ENCODE measurements at places on chromosomes 7 and 10. TPM values are rescaled to one million over a fixed set of nuclear protein-coding genes. Genes with fewer than 3 reads are reported as not detected.

GRCh38 chr10:16965740-16966447 is 148.7 kb upstream of the RSU1 start:
- DNase-seq = no peak

DNA sequence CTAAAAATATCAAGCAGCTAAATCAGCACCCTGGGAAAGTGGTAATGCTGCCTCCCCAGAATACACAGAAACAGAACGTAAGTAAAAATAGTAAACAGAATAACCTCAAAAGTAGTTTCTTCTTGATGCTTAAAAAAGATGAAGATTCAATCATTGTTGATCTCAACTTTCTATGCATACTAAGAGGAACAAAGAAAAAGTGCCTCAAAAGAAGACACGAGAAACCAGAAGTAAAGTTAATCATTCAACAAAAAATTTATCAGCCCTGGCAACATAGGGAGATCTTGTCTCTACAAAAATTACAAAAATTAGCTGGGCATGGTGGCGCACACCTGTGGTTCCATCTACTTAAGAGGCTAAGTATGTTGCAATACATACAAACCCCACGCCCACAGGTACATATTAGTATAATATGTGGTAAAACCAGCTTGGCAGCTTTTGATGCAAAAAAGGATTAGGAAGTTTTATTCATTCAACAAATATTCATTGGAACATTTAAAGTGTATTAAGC is 153.7 kb downstream of the NRBF2 start:
- no peak for DNase-seq

The LRRD1 gene
- total RNA-seq = not detected

GRCh38 chr7:41900532-41900931 is 197.6 kb upstream of the INHBA start:
- no peak for DNase-seq

The SPRN gene
- 18.7 TPM for total RNA-seq

GRCh38 chr7:43658718-43659548 is 70.4 kb downstream of the COA1 start:
- no peak for DNase-seq

Data from dorsolateral prefrontal cortex (tissue), 122 donors.